ENCODE measurements at places on chromosomes 7 and 10. TPM values are rescaled to one million over a fixed set of nuclear protein-coding genes. Genes with fewer than 3 reads are reported as not detected.
A peak's percentile ranks its signal among the peaks of the same experiment; 100 is the strongest.

DNA sequence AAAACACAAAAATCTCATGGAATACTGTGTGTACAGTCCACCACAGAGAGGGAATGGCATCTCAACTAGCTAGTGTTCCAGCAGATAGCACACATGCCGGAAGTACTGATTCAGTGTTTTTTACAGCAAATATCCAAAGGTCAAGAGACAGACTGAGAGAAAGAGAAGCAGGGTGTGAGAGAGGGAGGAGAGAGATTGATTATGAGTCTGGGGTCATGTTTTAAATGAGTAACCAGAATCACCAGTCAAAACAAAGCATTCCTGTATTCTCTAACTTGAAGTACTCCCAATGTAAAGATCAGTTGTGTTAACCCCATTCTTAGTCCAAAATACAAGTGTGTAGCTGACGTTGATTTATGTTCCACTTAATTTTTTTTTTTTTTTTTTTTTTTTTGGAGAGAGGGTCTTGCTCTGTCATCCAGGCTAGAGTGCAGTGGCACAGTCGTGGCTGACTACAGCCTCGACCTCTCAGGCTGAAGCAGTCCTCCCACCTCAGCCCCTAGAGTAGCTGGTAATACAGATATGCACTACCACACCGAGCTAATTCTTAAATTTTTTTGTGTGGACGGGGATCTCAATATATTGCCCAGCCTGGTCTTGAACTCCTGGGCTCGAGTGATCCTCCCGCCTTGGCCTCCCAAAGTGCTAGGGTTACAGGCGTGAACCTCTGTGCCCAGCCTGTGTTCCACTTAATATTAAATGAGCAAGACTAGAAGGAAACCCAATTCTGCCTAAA, 114.2 kb downstream of the TAF3 start:
- no peak for DNase-seq

GRCh38 chr7:78777829-78778228, 675.6 kb downstream of the MAGI2 start:
- no peak for DNase-seq

DNA sequence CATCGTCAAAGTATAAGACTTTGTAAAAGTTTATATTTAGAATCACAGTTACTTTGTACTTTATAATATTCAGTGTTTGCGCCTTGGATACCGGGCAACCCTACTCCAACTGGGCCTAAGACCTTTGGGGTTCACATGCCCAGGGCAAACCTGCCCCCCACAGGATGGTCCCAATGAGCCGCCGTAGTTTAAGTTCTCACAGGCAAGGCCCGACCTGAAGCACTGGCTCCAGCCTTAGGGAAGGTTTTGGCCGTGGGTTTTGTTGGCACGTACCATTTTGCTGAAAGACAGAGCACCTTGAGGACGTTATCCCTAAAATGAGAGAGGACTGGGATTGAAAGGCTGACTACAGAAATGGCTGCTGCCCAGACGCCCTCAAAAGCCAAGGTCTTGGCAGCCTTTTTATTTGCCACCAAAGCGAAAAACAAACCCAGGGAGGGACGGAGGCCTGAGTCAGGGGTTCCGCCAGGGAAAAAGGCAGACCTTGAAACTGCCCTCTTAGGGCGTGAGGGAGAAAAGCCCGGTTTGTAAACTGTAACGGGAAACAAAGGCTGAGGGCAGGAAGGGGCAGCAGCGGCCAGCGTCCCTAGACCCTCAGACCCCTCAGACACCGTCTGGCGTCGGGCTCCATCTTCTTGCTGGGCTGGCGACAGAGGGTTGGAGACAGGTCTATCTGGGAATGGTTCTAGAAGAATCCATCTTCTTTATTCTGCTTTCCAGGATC, at the start of gene CCDC172:
Gene CCDC172, plus strand, starts transcription at position 222 of the 724 bp plus-strand sequence. CDS start 564 bp downstream, outside the sequence.
- DNase-seq, result no peak

GRCh38 chr10:87865241-87865881, 1.9 kb downstream of the PTEN start:
- no peak for DNase-seq

DNA sequence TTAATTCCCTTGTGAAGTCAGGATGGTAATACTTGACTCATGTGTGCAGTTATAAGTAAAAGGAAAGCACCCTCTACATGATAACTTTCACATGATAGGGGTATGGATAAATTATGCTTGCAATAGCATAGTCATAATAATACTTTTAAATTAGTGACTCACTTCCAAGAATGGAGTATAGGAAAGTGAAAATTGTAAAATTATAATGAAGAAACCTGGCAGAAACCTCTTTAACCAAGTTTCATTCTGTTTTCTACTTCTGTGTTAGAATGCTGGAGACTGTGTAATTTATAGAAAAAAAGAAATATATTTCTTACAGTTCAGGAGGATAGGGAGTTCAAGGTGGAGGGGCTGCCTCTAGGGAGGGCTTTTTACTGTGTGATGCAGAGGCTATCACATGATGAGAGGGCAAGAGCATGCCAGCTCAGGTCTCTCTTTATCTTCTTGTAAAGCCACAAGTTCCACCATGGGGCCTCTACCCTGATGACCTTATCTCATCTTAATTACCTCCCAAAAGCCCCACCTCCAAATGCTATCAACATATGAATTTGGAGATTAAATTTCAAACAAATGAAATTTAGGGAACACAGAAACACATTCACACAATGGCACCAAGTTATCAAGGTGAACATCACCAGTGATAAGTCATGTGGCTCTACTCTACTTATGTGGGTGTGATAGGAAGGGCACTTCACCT, 43.2 kb downstream of the HDAC9 start:
- no peak for DNase-seq

DNA sequence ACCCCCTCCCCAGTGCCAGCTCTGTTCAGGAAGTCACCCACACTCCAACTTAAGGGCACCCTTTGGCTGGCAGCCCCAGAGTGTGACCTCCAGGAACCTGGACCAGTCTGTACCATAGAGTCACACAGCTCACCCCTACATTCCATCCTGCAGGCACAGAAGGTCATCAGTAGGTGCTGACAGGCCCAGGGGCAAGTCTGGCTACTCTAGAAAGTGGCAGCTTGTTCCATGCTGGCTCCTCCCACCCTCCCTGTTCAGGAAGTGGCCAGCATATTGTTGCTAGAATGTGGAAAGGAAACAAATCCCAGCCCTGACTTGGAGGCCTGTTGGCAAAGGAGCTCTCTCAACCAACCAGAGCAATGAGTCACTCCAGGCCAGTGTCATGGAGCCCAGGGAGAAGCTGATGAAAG, 3.2 kb upstream of the NCOA4 start:
- DNase-seq, result no peak

GRCh38 chr10:118471863-118472262, 123.6 kb downstream of the PRLHR start:
- DNase-seq, result no peak

- DNase-seq, result no peak
Observed at GRCh38 chr10:71719042-71719441, 536 bp downstream of the C10orf105 start.

GRCh38 chr10:109664554-109664953, 258.8 kb downstream of the XPNPEP1 start:
- no peak for DNase-seq

DNA sequence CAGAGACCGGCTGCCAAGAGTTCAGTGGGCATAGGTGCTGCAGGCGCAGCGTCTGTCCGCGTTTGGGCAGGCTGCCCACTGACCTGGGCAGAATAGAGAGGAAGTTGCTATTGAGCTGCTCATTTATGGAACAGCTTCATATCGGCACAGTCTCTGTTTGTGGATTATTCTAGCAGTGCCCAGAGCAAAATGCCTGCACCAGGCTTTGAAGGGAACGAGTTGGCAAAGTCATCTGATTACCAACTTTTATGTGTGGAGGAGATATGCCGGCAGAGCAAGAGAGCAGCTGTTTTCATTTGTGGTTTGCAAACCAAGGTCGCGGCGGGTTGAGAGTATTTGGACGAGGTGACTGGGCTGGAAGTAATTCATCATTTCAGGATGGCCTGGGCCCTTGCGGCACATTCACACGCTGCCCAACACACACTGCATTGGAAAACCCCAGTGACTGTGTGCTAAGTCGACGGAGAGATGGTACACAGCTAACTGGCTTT, 228.5 kb downstream of the TCERG1L start:
- no peak for DNase-seq

DNA sequence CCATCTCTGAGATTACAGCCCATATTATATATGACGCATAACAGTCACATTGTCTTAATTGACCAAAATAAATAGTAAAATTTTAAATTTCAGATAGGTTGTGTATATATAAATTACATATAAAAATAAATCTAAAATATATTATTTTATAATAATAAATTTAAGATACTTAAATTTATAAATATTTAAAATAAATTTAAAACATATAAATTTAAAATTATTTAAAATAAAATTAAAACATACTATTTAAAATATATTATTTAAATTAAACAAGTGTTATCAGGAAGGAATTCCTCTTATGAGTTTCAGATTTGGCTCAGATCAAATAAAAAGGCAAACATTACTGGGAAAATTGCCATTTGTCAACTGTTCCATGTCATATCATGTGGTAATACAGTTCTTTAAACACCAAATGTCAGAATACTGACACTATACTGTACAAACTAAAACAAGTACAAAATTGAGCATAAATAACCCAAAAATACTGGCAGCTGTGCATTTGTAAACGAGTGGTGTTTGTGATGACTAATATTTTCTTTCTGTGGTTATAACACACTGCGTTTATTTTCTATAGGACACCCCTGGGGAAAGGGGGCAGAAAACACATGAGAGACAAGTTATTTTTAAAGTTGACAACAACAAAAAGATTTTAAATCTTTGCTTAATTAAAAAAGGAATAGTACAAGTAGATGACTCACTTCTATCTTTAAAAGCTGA, 71.3 kb upstream of the DGKB start:
- DNase-seq, result no peak

- no peak for DNase-seq
Observed at GRCh38 chr10:71889388-71889987, 38.4 kb upstream of the PSAP start.

GRCh38 chr7:138663725-138664710, 37.1 kb downstream of the SVOPL start:
- DNase-seq, result peak; percentile 19

DNA sequence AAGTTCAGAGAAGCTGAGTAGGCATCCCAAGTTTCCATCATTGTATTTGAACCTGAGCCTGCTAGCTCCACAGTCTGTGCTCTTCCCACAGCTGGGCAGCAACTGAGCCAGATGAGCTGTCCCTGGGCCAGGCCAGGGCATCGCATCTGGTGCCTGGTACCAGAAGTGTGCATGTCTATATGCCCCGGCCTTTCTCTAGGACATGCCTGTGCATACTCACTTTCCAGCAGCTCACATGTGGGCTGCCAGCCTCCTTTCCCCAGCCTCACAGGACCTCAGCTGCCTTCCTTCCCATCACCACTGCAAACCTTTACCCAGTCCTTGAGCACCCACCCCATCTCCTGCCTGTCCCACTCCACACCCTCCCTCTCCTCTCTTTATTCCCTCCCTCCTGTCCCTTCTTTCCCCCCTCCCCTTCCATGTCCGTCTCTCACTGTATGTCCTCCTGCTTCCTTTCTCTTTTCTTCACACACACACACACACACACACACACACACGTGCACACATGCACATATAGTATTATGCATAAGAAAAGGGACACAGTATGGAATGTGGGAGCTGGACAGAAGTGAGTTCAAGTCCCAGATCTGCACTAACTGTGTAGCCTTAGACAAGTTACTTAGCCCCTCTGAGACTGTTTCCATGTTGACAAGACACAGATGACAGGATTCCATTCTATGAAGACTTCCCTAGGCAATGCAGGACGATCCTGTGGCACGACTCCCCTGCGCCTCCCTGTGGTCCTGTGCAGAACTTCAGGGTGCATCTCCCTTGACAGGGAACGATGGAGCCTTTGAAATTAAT, 10.9 kb downstream of the CDHR1 start:
- no peak for DNase-seq

DNA sequence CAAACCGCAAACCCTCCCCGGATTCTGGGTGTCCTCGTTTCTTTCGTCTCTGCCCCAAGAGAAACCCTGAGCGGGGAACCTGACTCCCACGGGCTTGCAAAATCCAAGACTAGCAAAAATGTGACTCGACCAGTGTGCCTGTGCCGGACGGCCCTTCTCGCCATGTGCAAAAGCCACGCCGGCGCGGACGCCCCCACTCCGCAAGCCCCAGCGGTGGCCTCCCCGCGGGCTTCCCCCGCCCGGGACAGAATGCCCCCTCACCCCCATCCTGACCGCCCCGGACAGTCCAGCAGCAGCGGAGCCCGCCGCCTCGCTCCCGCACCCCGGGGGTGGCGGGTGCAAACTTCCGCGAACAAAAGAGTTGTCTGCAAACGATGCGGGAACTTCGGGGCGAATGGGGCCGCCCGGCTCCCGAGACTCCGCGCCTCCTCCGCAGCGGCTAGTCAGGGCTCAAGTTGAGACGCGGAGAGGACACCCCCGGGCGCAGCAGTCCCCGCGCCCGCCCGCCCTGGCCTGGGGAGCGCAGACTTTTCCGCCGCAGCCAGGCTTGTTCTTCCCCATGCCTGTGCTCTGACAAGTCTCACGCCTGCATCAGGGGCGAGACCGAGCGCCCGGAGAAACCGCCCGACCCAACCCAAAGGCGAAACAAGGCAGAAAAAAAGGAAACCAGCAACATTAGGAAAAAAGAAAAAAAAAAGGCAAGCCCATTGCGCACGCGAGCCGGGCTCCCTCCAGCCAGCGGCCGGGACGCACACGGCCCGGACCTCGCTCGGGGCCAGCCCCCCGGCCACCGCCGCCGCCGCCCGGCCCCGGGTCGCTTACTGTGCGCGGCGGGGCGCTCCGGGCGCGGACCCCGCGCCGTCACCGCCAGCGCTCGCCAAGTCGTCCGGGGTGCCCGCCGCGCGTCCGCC, 732 bp downstream of the FAM53B start:
- no peak for DNase-seq

DNA sequence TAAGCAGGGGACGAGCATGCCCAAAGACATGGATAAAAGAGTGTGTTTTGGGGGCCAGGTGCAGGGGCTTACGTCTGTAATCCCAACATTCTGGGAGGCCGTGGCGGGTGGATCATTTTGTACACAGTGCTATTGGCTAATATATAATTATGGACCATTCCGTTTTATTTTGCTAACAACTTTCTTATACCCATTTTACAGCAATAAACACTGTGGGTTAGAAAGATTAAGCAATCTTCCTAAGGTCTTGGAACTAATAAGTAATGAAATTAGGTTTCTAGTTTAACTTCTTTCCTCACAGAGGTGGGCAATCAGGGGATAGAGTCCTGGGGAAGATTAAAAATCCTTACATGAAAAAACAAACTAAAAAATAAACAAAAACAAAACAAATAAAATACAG, 3.4 kb downstream of the GGCT start:
- DNase-seq, result no peak

GRCh38 chr10:22027364-22028238, 24.1 kb upstream of the DNAJC1 start:
- DNase-seq, result no peak

- no peak for DNase-seq
Observed at GRCh38 chr10:126250045-126250444, 138.2 kb downstream of the ADAM12 start.

JCAD gene
- 95.1 TPM for polyA plus RNA-seq

SPRN gene
- 3.1 TPM for polyA plus RNA-seq

MALRD1 gene
- polyA plus RNA-seq, result 5.5 TPM

RHBDD2 gene
- polyA plus RNA-seq, result 53.2 TPM

FEZF1 gene
- polyA plus RNA-seq, result not detected

COL1A2 gene
- polyA plus RNA-seq, result 1,142 TPM

SRGN gene
- polyA plus RNA-seq, result 25.5 TPM

AKR1C8 gene
- not detected for polyA plus RNA-seq

SLC39A12 gene
- polyA plus RNA-seq, result not detected

GNAI1 gene
- 121 TPM for polyA plus RNA-seq

COG5 gene
- polyA plus RNA-seq, result 33.3 TPM
